SJCRH30 (cell line): ENCODE measurements at places on chromosomes 5 and 9.
A peak's percentile ranks its signal among the peaks of the same experiment; 100 is the strongest.

DNA sequence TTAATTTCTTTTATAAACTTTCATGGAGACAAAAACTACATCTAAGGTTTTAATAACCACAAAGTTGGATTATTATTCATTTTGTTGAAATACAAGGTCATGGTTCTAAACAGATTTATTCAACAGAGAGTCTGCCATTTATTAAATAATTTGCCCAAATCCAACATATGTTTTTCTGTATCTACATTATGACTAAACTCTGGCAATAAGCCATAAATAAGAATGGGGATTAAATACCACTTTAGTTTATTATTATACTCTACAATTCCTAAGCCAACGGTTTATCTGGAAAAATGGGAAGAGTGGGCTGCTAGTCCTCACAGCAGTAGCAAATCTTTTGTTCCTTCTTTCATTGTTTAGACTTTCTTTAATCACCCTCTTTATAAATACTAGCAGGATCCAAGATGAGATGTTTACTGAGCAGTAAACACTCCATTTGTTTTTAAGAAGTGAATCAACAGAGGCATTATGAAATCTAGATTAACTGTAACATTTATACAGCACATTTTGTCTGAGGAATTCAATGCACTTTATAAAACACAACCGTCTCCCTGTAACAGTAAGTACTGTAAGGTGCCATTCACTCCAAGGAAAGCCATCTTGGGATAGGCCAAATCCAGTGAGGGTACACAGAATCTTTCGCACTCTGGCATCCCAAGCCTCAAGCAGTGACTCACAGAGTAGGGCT lies 89.7 kb downstream of the DROSHA start:
- DNase-seq, result no peak

DNA sequence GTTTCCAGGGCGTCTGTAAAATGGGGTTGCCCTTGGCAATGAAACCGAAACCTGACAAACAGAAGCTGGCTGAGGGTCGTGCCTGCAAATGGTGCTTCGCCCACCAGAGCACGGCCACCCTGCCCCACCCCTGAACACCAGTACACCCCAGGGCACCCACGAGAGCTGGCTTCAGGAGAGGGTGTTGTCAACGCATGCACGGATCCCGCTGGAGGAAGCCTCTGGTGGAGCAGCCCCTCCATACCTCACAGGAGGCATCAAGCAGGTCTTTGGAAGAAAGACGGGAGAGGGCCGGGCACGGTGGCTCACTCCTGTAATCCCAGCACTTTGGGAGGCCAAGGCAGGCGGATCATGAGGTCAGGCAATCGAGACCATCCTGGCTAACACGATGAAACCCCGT lies 8.6 kb downstream of the SLC6A3 start:
- DNase-seq, result no peak

DNA sequence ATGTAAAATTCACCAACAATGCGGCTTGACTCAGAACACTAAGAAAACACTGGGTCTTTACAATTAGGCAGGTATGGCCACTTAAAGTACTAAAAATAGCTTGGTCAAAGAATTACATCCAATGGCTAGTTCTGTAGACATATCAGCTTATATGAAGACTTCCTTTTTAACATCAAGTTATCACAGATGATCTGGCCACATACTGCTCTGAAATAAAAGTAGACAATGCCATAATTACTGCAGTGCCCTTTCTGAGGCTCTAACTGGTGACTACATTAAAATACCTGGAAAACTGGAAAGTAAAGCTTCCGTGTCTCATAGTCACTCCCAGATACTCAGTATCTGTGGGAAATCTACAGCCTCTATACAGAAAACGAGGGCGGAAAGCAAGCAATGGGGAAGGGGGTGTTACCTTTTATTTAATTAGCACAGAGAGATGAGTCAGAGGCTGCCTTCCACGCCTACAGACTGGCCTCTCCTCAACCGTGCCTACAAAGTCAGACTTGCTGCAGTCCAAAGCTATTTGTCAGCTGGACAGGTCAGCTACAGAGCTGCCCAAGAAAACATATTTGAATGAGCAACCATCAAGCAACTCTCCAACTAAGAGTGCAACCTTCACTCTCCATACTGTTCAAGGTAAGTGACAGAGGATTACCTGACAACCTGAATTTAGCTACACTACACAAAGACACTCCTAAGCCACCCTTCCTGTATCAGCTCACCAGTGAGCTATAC lies 8.7 kb downstream of the SERINC5 start:
- DNase-seq, result peak; percentile 66

- DNase-seq, result no peak
Measured at GRCh38 chr9:113992276-113992951, 85.7 kb downstream of the AMBP start.

GRCh38 chr9:34572092-34572491 lies 17.4 kb downstream of the CNTFR start:
- DNase-seq, result no peak

- no peak for DNase-seq
Measured at GRCh38 chr5:39532511-39532910, 107.7 kb upstream of the DAB2 start.

- DNase-seq, result no peak
Measured at GRCh38 chr9:79862921-79863890, 291.4 kb downstream of the TLE4 start.

DNA sequence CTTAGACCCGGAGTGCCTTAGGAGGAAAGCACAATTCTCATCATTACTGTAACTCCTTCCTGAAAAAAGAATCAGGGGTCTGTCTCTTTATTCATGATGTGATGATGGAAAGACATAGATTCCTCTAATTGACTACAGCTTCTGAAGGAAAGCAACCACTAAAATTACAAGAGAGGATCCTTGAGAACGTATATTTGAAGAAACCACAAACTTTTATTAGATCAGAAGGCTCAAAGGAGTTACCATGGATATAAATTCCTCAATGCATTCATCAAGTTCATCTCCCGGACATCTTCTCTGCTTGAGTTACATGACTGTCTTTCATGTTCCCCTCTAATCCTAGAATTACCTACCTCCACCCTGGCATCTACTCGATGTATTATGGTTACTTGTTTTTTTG lies 104.1 kb upstream of the PAPPA start:
- no peak for DNase-seq

DNA sequence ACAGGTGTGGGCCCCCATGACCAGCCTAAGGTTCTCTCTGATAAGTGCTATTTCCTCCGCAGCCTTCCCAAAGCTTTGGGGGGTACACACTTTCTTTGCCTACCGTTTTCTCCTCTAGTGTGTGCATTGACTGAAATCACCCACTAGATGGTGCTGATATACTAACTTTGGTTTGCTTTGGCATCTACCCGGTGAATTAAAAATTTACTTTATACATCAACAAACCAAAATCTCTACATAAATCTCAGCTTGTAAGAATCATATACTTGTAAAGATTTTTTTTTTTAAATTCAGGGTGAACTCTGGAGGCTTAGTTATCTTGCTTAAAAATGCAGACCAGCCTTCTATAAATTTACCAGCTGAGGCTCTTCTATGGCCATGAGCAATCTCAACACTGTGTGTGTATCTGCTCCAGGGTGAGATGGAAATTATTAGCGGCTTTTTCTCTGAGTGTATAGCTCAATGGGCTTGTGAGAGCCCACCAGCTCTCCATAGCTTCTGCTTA lies 475.7 kb upstream of the TNC start:
- DNase-seq, result peak; percentile 78

DNA sequence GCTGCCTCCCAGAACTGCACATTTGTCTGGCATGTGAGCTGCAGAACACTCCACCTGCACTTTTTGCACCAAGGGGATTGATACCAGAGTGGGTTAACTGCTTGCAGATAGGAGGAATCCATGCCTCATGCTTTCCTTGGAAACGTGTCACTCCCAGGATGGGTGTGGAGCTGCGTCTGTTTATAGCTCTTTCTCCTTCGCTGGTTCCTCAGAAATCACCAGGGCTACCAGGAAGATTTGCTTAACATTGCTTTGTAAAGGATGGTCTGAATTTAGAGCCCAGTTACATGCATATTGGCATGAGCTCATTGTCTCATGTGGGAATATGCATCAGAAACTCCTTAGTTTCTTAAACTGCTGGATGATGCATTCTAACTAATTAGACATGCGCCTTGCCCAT lies 234.6 kb downstream of the GADD45G start:
- DNase-seq, result no peak

DNA sequence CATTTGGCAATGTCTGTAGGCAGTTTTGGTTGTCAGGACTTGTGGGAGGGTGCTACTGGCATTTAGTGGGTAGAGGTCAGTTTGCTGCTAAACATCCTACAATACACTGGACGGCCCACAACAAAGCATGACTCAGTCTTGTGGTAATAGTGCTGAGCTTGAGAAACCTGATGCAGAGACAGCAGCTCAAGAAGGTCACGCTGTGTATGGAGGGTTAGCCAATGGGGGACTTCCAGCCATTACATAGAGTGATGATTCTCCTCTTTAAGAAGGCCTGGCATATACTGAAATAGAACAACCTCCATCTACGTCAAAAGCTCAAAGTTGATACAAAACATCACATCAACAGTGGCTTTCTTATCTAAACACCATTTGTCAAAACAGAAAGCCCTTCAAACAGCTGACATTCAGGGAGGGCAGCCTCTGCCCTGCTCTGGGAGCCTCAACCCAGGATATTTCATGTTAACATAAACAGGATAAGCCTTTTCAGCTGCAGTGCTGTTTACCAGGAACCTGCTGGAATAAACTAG lies 143.0 kb downstream of the GPBP1 start:
- DNase-seq, result peak; percentile 77

DNA sequence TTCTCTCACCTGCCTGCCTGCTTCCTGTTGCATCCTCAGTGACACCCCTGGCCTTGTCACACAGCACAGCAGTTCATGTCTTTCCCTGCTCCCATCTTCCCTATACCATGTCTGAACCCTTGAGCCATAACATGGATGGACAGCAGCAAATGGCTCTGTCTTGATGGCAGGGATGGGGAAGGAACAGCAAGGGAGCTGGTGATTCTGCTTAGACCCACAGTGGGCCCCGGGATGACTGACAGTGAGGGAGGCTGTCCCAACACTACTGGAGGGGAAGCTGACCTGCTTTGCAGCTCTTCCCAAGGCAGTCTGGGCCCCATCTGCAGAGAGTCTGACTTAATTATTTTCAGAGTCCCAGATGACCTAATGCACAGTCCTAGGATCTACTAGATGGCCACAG lies 48.2 kb downstream of the MARCHF3 start:
- DNase-seq, result peak; percentile 63

DNA sequence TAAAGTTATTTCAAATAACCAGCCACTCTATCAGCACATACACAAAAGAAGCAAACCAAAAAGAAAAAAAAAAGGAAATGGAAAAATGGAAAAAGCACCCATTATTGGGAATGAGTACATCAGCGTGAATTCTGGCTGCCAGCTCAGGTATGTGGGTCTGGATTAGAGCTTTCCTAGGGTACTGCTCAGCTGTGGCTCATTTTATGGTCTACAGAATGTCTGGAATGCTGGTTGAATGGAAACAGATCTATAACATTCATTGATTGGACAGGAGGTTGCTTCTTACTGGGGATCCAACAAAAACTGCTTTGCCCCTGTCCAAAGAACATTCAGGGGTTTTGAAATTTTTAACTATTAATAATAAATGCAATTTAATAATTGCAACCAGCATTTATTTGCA lies 3.9 kb upstream of the CAST start:
- no peak for DNase-seq

- DNase-seq, result peak; percentile 54
Measured at GRCh38 chr5:177421062-177421798, 5.2 kb upstream of the GRK6 start.

DNA sequence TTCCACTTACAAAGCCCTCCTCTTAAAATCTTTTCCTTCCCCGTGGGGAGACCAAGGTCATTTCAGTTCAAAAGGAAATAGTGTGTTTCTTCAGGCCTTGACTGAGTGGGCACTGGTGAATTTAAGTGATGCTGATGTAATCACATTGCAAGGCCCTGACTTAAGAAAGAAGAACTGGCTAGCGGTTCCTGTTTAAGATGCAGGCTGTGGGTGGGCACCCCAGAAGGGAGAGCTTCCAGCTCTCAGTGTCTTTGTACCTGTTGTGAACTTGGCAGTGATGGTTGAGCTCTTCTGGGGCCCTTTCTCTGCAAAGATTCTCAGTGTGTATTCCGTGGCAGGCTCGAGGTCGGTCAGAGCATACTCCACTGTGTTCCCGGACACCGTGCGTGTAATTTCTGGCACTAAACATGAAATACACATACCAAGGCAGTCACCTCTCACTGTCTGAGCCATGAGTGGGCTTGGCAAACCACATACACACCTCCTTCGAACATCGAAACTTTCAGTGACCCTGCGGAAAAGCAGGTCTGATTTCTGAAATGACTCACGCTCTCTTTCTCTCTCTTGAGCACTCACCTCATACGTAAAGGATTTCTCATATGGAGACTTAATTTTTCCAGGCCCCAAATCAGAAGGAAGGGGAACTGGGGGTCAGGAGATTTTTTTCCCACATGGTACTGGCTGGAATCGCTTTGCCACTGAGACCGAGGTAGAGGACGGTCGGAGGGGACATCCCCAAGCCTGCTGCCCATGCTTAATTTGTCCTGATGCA lies 81.9 kb downstream of the TNC start:
- DNase-seq, result no peak

DNA sequence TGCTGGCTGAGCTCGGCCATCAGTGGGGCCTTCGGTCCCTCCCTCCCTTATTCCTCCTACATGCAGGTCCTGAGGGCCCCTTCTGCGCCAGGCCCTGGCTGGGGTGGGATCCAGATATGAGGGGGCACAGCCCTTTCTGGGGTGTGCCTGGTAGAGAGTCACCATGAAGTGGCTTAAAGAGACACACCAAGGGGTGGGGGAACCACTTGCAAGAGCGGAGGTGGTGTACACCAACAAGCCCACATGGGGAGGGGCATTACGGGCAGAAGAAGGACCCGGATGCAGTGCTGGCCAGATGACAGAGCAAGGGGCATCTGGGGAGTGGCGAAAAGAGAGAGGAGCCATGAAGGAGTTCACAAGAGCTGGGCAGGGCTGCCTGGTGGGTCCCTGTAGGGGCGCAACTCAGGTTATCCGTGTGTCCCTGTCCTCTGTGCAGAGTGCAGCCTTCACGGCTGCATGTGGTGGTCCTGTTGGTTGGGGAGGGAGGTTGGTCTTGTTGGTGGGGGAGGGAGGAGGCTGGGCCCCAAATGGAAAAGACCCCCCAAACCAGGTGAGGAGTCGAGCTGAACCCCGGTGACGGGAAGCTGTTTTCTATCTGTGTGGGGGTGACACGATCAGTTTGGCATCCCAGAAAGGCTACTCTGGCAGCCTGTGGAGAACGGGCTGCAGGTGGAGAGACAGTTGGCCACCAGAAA lies 158.1 kb downstream of the DAB2IP start:
- DNase-seq, result no peak

DNA sequence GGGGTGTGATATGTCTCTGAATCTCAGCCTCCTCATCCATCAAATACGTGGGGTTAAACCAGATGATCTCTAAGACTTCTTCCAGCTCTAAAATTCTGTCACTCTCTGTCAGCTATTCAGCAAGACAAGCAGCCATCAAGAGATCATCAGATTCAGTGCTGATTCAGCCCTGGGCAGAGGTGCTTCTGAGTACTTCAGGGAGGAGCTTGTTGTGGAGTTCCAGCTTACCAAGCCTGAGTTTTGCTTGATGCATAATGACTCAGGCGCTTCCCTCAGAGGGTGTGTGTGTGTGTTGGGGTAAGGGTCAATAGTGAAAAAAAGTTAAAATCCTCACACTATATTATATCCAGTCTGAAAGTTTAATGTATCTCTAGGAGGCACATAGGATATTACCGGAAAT lies 29.6 kb upstream of the TAF1L start:
- DNase-seq, result no peak

- DNase-seq, result no peak
Measured at GRCh38 chr9:27828908-27829307, 255.6 kb upstream of the C9orf72 start.
